ENCODE measurements at places on chromosomes 4 and X.

- H3K36me3 ChIP-seq = no peaks in the 10 kb centered on the region
- H3K4me1 ChIP-seq = no peaks in the 10 kb centered on the region
- no peaks in the 10 kb centered on the region for H3K27me3 ChIP-seq
- no peak overlapping the region for H3K4me3 ChIP-seq
Measured at GRCh38 chrX:103847174-103847870, 15.3 kb upstream of the RAB9B start.

DNA sequence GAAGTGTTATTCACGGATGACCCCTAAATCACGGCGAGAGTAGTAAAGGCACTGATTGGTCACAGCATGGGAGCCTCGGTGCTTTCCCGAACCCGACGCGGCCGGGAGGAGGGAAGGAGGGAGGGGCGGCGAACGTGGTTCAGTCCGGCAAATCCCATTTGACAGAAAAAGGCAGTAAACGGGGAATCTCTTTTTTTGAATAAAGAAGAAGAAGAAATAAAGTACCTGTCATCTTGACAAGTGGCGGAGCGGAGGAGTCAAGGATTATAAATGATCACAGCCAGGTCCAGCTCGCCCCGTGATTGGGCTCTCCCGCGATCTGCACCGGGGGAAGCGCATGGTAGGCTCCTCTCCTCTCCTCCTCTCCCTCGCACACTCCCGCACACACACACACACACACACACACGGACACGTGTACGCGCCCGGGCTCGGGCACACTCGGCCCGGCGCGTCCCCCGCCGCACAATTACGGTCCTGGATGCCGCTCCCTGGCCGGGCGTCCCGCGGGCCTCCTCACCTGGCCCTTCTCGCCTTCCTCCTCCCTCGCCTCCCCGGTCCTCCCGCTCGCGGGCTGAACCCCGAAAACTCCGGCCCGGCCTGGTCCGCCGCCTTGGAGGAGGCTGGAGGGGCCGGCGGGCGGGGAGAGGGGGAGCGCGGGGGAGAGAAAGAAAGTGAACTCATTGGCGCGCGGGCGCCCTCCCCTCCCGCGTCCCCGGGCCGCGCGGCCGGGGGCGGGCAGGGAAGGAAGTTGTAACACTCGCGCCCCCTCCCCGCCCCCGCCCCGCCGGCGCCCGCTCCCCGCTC is 99.2 kb upstream of the TENM3 start:
- peaks cover 3% of the 10 kb centered on the region for H3K27me3 ChIP-seq
- H3K4me1 ChIP-seq = peaks cover 23% of the 10 kb centered on the region
- peak overlapping the region; percentile 47 for H3K4me3 ChIP-seq
- no peak overlapping the region for H3K27ac ChIP-seq

DNA sequence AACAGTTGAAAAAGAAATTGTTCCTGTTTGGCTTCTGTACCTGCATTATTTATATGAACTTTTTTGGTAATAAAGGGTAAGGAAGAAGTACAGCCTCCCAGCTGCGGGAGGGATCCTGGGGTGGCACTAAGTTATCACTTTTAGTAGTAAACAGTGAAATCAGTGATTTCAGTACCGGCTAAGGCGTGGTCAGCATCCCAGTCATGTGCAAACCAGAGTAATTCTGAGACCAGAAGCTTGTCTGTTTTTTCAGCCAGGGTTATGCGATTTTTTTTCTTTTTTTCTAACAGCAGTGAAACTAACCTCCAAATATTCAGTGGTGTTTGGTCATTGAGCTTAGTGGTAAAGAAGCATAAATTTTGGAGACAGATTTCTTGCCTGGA is 3.3 kb downstream of the EGF start:
- H3K4me3 ChIP-seq = no peak overlapping the region
- no peak overlapping the region for H3K27ac ChIP-seq
- DNase-seq = no peak
- no peaks in the 10 kb centered on the region for H3K4me1 ChIP-seq
- H3K27me3 ChIP-seq = no peaks in the 10 kb centered on the region

GRCh38 chr4:34181311-34181841 is 2062.9 kb downstream of the ARAP2 start:
- H3K36me3 ChIP-seq = no peaks in the 10 kb centered on the region
- no peaks in the 10 kb centered on the region for H3K4me1 ChIP-seq
- H3K27me3 ChIP-seq = no peaks in the 10 kb centered on the region
- no peak for DNase-seq
- H3K4me3 ChIP-seq = no peak overlapping the region

- no peaks in the 10 kb centered on the region for H3K36me3 ChIP-seq
- no peak overlapping the region for H3K4me3 ChIP-seq
- no peak for DNase-seq
- H3K4me1 ChIP-seq = no peaks in the 10 kb centered on the region
Measured at GRCh38 chr4:46954643-46955042, 38.7 kb downstream of the GABRA4 start.

DNA sequence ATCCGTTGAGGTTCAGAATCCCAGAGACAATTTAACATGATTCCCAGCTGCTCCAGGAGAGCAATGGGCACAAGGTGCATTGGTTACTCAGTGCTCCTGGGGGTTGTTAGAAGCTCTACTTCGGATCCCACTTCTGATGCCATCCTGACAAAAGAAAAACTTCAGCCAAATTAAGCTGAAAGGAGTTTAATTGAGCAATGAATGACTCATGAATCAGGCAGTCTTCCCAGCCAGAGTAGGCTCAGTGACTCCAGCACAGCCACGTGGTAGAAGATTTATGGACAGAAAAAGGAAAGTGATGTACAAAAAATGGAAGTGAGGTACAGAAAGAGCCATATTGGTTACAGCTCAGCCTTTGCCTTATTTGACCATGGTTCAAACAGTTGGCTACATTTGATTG is 95.7 kb downstream of the PWWP3B start:
- no peaks in the 10 kb centered on the region for H3K36me3 ChIP-seq
- H3K27me3 ChIP-seq = no peaks in the 10 kb centered on the region
- H3K4me3 ChIP-seq = no peak overlapping the region
- no peak overlapping the region for H3K27ac ChIP-seq
- no peaks in the 10 kb centered on the region for H3K4me1 ChIP-seq
- DNase-seq = no peak

- H3K36me3 ChIP-seq = peaks cover 15% of the 10 kb centered on the region
- no peak overlapping the region for H3K4me3 ChIP-seq
- H3K27ac ChIP-seq = no peak overlapping the region
- no peaks in the 10 kb centered on the region for H3K27me3 ChIP-seq
Measured at GRCh38 chr4:148081267-148081666, 349.4 kb downstream of the ARHGAP10 start.

GRCh38 chr4:152719801-152720556 is 40.2 kb upstream of the TMEM154 start:
- H3K36me3 ChIP-seq = no peaks in the 10 kb centered on the region
- peaks cover 7% of the 10 kb centered on the region for H3K4me1 ChIP-seq
- H3K27ac ChIP-seq = no peak overlapping the region
- no peak for DNase-seq
- no peaks in the 10 kb centered on the region for H3K27me3 ChIP-seq

DNA sequence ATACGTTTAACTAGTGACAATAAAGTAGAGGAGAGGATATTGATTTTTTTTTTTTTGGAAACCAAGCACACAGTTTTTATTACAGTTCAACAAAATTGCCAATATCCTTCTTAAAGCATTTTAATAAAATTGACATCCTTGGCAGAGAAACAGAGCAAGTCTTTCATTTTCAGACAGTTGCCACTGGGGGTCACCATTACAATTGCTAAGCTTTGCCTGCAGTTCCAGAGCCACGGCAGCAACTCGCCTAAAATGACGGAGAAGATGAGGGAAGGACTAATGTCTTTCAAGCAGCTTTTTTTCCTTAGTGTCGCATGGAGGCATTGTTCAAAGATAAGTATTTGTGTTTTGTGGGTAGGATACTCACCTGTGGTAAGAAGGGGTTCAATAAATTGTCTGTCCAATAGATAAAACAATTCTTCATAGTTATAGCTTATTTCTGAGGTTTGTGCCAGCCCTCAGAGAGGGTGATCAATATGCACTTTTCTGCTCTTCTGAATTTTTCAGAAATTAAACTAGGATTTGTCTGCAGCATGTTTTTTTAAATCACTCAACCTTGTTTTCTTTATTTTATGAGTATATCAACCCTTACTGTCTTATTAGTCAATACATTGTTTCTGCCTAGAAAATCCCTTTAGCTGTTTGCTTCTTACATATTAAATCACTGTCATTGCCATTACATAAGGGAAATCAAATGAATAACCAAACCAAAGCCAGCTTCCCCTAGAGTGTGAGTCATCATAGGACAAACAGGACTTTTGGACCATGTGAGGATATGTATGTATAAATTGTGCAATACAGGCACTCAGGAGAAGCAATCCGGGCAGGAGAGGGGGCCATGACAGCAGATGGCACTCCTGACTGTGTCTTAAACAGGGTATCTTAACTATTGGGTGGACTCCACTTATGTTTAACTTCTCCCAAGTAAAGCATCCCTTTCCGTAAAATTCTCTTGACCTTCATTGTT is 508.1 kb upstream of the ARX start:
- H3K27ac ChIP-seq = no peak overlapping the region
- no peaks in the 10 kb centered on the region for H3K4me1 ChIP-seq
- no peaks in the 10 kb centered on the region for H3K27me3 ChIP-seq

DNA sequence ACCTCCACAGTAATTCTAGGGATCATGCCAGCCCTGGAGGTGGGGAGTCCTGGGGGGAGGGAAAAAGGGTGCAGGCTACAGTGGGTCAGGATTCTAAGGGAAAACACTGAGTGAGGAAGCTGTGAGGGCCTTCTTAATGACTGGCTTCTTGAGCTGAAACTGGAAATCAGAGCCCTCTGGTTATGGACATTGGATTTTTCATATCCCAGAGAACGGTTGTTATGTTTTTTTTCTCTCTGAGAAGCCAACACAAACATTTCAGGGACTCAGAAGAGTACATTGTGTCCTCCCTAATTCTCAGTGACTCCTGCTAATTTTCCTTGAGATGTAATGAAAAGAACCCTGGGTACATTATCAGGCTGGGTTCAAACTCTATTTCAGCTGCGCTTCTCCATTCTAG is 162.4 kb upstream of the PRDX4 start:
- H3K36me3 ChIP-seq = no peaks in the 10 kb centered on the region
- DNase-seq = no peak
- H3K27me3 ChIP-seq = no peaks in the 10 kb centered on the region
- H3K4me1 ChIP-seq = no peaks in the 10 kb centered on the region
- no peak overlapping the region for H3K4me3 ChIP-seq
